ENCODE measurements at places on chromosomes 6 and 20. TPM values are rescaled to one million over a fixed set of nuclear protein-coding genes. Genes with fewer than 3 reads are reported as not detected.

- no peaks in the 10 kb centered on the region for H3K36me3 ChIP-seq
- DNase-seq = no peak
- no peak overlapping the region for H3K27ac ChIP-seq
Measured at GRCh38 chr6:40253420-40253819, 319.2 kb upstream of the MOCS1 start.

- no peaks in the 10 kb centered on the region for H3K27me3 ChIP-seq
- no peak overlapping the region for H3K4me3 ChIP-seq
- peaks cover 2% of the 10 kb centered on the region for H3K4me1 ChIP-seq
- no peaks in the 10 kb centered on the region for H3K36me3 ChIP-seq
- DNase-seq = peak; percentile 95
Measured at GRCh38 chr6:112956696-112957535, 609.8 kb downstream of the RFPL4B start.

The KCNK16 gene
- total RNA-seq = not detected

The ADAM33 gene
- under 0.01 TPM for total RNA-seq

DNA sequence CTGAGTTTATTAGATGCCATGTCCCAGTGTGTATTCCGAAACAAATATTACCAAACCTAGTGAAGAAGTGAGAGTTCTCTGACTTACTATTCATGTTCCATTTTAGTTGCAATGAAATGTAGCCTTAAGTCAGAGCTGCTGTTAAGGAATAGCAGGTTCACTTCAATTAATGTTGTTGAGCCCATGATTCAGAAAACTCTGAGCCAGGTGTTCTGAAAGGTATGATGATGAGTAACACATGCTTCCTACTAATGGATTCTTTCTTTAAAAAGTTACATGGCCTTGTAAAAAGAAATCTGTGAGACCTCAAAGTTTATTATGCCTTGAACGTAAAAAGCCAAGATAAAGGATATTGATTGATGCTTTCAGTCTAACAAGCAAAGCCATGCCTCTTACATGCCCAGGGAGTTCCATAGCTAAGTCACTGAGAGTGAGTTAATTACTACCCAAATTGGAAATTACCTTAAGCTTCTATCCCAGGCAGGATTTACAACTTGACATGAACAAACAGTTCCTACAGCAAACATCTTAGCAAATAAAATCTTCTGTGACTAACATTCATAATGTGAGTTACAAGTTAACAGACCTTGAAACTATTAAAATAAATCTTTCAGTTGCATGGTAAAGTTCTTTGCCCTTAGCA, 122.9 kb downstream of the AKAP7 start:
- H3K27me3 ChIP-seq = no peaks in the 10 kb centered on the region
- H3K36me3 ChIP-seq = no peaks in the 10 kb centered on the region
- no peak overlapping the region for H3K27ac ChIP-seq
- H3K4me1 ChIP-seq = no peaks in the 10 kb centered on the region

GRCh38 chr20:49712646-49712995, 1.1 kb downstream of the B4GALT5 start:
- no peaks in the 10 kb centered on the region for H3K27me3 ChIP-seq
- H3K4me3 ChIP-seq = peak overlapping the region; percentile 100
- H3K36me3 ChIP-seq = no peaks in the 10 kb centered on the region
- no peak for DNase-seq
- H3K27ac ChIP-seq = peak overlapping the region; percentile 88

DNA sequence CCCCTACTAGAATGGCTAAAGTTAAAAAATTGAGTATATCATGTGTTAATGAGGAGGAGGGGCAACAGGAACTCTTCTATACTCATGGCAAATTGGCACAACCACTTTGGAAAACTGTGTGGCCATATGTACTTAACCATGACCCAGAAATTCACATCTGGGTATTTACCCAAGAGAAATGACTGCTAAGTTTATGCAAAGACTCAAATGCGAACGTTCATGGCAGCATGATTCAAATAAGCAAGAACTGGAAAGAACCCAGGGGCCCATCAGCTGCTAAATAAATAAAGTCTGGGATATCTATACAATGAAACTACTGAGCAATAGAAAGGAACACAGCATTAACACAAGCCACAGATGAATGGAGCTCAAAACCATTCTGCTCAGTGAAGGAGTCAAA, 107.6 kb downstream of the MYLK4 start:
- no peak overlapping the region for H3K4me3 ChIP-seq
- H3K36me3 ChIP-seq = no peaks in the 10 kb centered on the region
- no peak overlapping the region for H3K27ac ChIP-seq
- H3K4me1 ChIP-seq = no peaks in the 10 kb centered on the region
- peaks cover 40% of the 10 kb centered on the region for H3K27me3 ChIP-seq
- DNase-seq = no peak

GRCh38 chr6:138292482-138292881, 74.2 kb upstream of the PBOV1 start:
- no peak overlapping the region for H3K4me3 ChIP-seq
- H3K4me1 ChIP-seq = no peaks in the 10 kb centered on the region
- no peak for DNase-seq
- H3K27me3 ChIP-seq = peaks cover 7% of the 10 kb centered on the region
- no peak overlapping the region for H3K27ac ChIP-seq
- no peaks in the 10 kb centered on the region for H3K36me3 ChIP-seq

- H3K27ac ChIP-seq = no peak overlapping the region
- no peak for DNase-seq
- H3K4me3 ChIP-seq = no peak overlapping the region
- H3K4me1 ChIP-seq = no peaks in the 10 kb centered on the region
- H3K27me3 ChIP-seq = peaks cover 2% of the 10 kb centered on the region
Measured at GRCh38 chr20:10109641-10110040, 74.9 kb downstream of the ANKEF1 start.

GRCh38 chr6:137430954-137431353, 63.2 kb downstream of the OLIG3 start:
- H3K27ac ChIP-seq = no peak overlapping the region
- DNase-seq = no peak
- H3K4me1 ChIP-seq = no peaks in the 10 kb centered on the region
- no peak overlapping the region for H3K4me3 ChIP-seq

GRCh38 chr6:31272436-31272835, 544 bp upstream of the HLA-C start:
- H3K4me3 ChIP-seq = peak overlapping the region; percentile 58
- DNase-seq = no peak
- no peaks in the 10 kb centered on the region for H3K4me1 ChIP-seq
- H3K36me3 ChIP-seq = peaks cover 10% of the 10 kb centered on the region

GRCh38 chr6:5671601-5672559, 334.8 kb downstream of the NRN1 start:
- peak overlapping the region; percentile 24 for H3K27ac ChIP-seq
- H3K36me3 ChIP-seq = no peaks in the 10 kb centered on the region
- peaks cover 22% of the 10 kb centered on the region for H3K4me1 ChIP-seq
- DNase-seq = no peak

- peak; percentile 83 for DNase-seq
- H3K4me3 ChIP-seq = no peak overlapping the region
- no peaks in the 10 kb centered on the region for H3K36me3 ChIP-seq
- H3K27me3 ChIP-seq = no peaks in the 10 kb centered on the region
- H3K27ac ChIP-seq = peak overlapping the region; percentile 45
- H3K4me1 ChIP-seq = peaks cover 5% of the 10 kb centered on the region
Measured at GRCh38 chr6:87756858-87757257, 54.8 kb upstream of the AKIRIN2 start.

DNA sequence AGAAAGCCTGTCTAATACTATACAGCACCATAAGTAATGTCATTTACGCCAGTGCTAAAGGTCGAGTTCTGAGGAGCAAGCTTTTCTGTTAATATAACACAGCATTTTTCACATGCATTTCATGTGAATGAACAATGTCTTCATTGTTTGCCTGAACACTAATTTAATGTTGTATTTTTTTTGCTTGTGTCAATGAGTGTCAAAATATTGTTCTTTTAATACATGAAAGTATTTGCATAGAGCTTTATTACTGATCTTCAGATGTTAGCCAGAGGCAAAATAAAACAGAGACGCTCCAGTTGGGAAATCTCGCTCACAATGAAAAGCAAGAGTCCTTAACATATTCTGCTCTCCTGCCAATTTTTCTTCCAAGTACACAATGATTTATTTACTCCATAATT, 151.8 kb downstream of the FOXC1 start:
- no peak for DNase-seq
- H3K4me1 ChIP-seq = peaks cover 2% of the 10 kb centered on the region
- no peaks in the 10 kb centered on the region for H3K36me3 ChIP-seq
- H3K27ac ChIP-seq = no peak overlapping the region

The POU3F2 gene
- total RNA-seq = not detected

- H3K27ac ChIP-seq = no peak overlapping the region
- H3K4me3 ChIP-seq = no peak overlapping the region
- DNase-seq = no peak
- H3K36me3 ChIP-seq = no peaks in the 10 kb centered on the region
- H3K27me3 ChIP-seq = no peaks in the 10 kb centered on the region
- H3K4me1 ChIP-seq = peaks cover 4% of the 10 kb centered on the region
Measured at GRCh38 chr20:46756419-46756818, 47.0 kb downstream of the SLC2A10 start.

The TGM3 gene
- not detected for total RNA-seq

The SLPI gene
- total RNA-seq = not detected
